ENCODE measurements at places on chromosomes 13 and 19.

- no peak for DNase-seq
Observed at GRCh38 chr19:44019498-44019897, 5.7 kb upstream of the ZNF222 start.

GRCh38 chr13:78608688-78609463, 5.5 kb upstream of the POU4F1 start:
- no peak for DNase-seq

DNA sequence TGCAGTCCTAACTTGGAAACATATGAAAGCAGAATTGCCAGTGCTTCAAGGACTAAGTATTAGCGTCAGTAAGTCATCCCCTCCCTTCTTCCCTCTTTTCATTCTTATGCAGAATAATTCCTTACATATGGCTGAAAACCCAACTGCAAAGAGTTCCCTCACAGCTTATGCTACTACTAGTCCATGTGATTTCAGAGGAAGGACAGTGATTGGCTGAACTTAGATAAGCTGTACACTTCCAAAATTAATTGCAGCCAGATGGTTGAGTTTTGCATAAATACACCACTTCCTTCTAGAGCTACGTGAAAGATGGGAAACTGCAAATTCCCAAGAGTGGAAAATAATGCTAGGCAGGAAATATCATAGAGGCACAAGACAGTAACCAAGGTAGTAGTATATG, 730.4 kb downstream of the OLFM4 start:
- DNase-seq = no peak

DNA sequence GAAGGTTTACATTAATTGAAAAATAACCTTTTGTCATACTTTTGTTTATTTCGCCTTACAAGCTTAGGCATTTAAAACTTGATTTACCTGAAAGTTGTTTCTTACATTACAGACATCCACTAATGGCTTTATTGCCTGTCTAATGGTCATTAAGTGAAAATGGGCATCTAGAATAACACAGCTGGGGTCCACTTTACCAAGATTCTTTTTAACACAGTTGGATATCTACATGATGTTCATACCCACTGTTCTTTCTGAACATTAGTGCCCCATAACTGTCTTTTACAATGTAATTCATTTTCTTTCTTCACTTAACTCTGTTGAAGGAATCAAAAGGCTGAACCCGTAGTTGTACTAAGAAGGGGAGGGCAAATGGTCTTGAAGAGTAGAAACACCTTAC, 19.8 kb upstream of the KLHL1 start:
- no peak for DNase-seq

GRCh38 chr13:75770592-75771011, 134.5 kb downstream of the LMO7 start:
- DNase-seq = no peak

Measured in CD4-positive, alpha-beta T cell treated with Interleukin-21 for 1 hour (primary cell).